Mucosa of gallbladder (tissue), 1 donor: ENCODE measurements at places on chromosomes 2 and 18. TPM values are rescaled to one million over a fixed set of nuclear protein-coding genes. Genes with fewer than 3 reads are reported as not detected.

DNA sequence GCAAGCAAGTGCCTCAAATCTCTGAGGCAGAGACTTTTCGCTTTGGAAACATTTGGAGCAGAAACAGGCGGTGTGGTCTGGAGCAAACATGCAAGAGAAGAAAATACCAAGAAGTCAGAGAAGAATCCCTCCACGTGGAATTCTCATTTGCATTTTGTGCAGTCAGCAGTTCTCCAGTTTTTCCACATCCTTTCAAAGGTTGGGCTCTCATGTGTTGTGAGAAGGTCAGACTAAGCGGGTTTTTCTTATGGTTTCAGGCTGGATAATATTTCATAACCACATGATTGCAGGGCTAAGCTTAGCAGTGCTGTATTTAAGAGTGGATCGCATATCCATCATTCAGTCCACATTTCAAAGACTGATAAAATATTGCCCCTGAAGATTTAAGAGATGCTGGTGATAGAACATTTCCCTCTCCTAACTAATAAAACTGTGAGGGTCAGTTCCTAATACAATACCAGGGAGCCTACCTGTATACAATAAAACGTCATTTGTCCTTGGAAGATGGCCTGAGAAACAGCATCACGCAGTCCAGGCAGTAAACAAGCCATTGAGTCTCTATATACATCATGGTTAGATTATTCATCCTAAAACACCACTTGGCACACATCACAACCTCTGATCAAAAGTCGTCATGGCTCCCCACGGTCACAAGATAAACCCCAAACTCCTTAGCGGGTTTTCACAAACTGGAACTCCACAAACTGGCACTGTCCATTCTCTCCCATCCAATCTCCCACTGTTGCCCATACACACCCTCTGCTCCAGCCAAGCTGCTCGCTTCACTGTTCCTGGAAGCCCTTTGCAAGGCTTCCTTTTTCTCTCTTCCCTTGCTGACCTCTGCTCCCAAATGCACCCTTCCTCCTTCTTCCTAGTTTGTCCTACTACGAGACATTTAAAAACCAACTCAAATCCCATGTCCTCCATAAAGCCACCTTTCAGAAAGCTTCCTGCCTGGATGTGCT, 31.5 kb downstream of the ANKRD44 start:
- DNase-seq: no peak

DNA sequence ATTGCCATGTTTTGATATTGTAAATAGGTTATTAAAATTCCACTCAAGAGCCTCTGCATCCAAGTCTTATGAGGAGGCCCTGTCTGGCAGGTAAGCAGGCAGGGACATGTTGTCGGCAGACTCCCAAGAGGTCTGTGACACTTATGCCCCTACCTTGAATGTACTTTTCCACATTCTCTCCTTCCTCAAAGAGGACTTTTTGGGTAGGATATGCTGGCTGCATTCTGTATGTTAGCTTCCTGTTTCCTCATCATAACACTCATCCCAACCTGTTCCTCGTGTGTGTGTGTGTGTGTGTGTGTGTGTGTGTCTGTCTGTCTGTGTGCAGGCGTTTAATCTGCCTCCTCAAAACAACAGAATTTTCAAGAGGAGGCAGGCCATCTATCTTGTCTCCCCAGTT, 75.3 kb downstream of the USP40 start:
- no peak for DNase-seq

GRCh38 chr18:27752944-27753343, 424.0 kb downstream of the CDH2 start:
- no peak for DNase-seq

- DNase-seq: peak; percentile 19
These were observed 31.1 kb upstream of the GMCL1 start for GRCh38 chr2:69798290-69798908.

MRPS9 gene
- 19.0 TPM for total RNA-seq

DNA sequence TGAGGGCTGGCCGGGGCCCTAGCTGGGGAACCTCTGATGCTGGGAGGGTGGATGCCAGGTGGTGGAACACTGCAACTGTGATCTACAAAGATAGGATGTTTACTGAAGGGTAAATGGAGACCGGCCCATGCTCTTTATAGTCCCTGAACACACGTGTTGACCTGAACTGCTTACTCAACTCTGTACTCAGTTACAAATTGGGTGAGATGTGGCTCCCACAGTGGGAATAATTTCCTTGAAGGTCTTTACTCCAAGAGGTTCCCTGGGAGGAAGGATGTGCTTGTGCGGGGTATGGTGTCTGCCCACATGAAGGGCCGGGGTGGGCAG, 254.1 kb downstream of the PRKCE start:
- no peak for DNase-seq

DNA sequence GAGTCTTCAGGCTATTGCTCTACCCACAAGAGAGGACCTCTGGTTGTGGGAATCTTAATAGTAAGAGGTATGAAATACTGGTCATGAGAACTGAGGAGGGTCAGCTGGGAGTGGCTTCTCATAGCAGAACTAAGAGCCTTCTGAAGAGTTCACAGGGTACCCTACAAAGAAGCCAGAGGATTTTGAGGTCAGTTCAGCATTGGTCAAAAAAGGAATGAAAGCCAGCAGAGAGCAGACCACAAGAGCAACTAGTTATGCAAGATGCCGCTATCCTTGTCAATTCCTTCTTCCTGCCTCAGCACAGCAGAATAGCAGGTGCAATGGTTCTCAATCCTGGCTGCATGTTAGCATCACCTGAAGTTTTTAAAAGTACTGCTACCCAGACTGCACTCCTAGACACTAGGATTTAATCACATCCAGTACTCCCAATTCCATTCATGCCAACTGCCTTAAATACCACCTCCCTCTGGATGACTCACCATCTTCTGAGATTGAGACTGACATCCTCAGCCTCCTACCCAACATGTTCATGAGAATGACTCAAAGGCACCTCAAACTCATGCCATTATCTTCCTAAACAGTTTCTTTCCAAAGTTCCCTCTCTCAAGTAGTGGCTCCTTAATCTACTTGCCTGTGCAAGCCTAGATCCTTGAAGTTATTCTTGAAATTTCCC, 81.0 kb upstream of the RBMS1 start:
- DNase-seq: no peak

DCAF17 gene
- 12.9 TPM for total RNA-seq

- no peak for DNase-seq
These were observed 175.2 kb upstream of the ALPP start for GRCh38 chr2:232203166-232203891.
